ENCODE measurements at places on chromosomes 3 and 15. TPM values are rescaled to one million over a fixed set of nuclear protein-coding genes. Genes with fewer than 3 reads are reported as not detected.

The SYNPR gene
- not detected for total RNA-seq

The ST3GAL6 gene
- 19.4 TPM for total RNA-seq

The P2RY1 gene
- total RNA-seq = 4.9 TPM

The PPIB gene
- 244 TPM for total RNA-seq

The MST1 gene
- total RNA-seq = 94.1 TPM

The COX5A gene
- 103 TPM for total RNA-seq

The OR5H14 gene
- not detected for total RNA-seq

The CYP8B1 gene
- total RNA-seq = not detected

The DLL4 gene
- total RNA-seq = 11.9 TPM

The GOLGA6B gene
- not detected for total RNA-seq

The OR5K2 gene
- not detected for total RNA-seq

The AHSG gene
- not detected for total RNA-seq

The FGF12 gene
- 3.1 TPM for total RNA-seq

The PROS1 gene
- total RNA-seq = 98.8 TPM

The DOCK3 gene
- 1.9 TPM for total RNA-seq

The HES1 gene
- 8.3 TPM for total RNA-seq

The DCLK3 gene
- not detected for total RNA-seq

The POU1F1 gene
- not detected for total RNA-seq

The TNNC1 gene
- total RNA-seq = not detected

The PLA2G4D gene
- not detected for total RNA-seq

The GOLGA8R gene
- 3.2 TPM for total RNA-seq

The GOLGA6A gene
- total RNA-seq = not detected

The DAPK2 gene
- total RNA-seq = 36.3 TPM

The ISL2 gene
- total RNA-seq = 0.75 TPM

The HIGD2B gene
- total RNA-seq = not detected

The VGLL3 gene
- total RNA-seq = 91.8 TPM

The ALS2CL gene
- total RNA-seq = 30.6 TPM

The RBP2 gene
- not detected for total RNA-seq

The WDR93 gene
- 0.28 TPM for total RNA-seq

The TADA3 gene
- total RNA-seq = 48.6 TPM

The EPHB1 gene
- 1.4 TPM for total RNA-seq

The NR1D2 gene
- 24.8 TPM for total RNA-seq

The SPESP1 gene
- 1.7 TPM for total RNA-seq

The CHRM5 gene
- total RNA-seq = not detected

The MUSTN1 gene
- total RNA-seq = 2.8 TPM

The COL6A5 gene
- total RNA-seq = not detected

The CHL1 gene
- 47.6 TPM for total RNA-seq

The KIF9 gene
- 2.8 TPM for total RNA-seq

The FRMD4B gene
- 71.0 TPM for total RNA-seq

The TGM5 gene
- total RNA-seq = 0.28 TPM

The TEX9 gene
- 5.0 TPM for total RNA-seq

The CCNB2 gene
- total RNA-seq = 1.1 TPM

The CCR8 gene
- total RNA-seq = not detected

The HRH1 gene
- 4.3 TPM for total RNA-seq

The RARRES1 gene
- total RNA-seq = 489 TPM

The MINDY4B gene
- not detected for total RNA-seq

The GNB4 gene
- 42.9 TPM for total RNA-seq

The CPLX3 gene
- total RNA-seq = not detected

The SLC38A3 gene
- 1.5 TPM for total RNA-seq

The IGSF11 gene
- total RNA-seq = not detected
